ENCODE measurements at places on chromosomes 3 and 15.

DNA sequence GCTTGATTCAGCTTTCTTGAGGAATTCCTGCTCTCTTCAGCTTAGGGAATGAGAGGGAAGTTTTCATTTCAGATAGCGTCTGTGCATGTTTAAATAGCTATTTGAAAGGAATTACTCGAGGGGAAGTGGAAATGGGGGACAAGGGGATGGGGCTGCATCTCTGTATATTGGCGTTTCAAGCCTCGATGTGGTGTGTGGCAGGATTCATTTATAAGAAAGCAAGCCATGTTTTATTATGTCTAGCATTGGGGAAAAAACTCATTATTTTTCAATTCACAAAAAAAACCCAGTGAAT, 1.0 kb downstream of the ATP2C1 start:
- no peak for DNase-seq

GRCh38 chr15:71329041-71329440, 213.8 kb downstream of the THSD4 start:
- DNase-seq: peak; percentile 75

DNA sequence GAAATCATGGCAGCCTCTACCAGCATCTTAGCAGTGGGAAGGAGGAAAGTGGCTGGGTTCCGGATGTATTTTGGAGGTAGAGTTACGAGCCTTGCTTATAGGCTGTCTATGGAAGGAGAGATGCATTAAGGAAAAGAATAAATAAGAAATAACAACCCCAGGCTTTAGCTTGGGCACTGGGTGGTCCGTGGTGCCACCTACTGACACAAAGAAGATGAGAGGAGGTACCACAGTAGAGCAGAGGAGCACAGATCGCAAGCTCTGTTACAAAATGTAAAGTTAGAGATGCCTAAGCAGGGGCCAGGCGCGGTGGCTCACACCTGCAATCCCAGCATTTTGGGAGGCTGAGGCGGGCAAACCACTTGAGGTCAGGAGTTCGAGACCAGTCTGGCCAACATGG, 74.8 kb downstream of the TMEM39A start:
- peak; percentile 23 for DNase-seq

GRCh38 chr3:159232966-159233365, 431.1 kb downstream of the MFSD1 start:
- DNase-seq: no peak

DNA sequence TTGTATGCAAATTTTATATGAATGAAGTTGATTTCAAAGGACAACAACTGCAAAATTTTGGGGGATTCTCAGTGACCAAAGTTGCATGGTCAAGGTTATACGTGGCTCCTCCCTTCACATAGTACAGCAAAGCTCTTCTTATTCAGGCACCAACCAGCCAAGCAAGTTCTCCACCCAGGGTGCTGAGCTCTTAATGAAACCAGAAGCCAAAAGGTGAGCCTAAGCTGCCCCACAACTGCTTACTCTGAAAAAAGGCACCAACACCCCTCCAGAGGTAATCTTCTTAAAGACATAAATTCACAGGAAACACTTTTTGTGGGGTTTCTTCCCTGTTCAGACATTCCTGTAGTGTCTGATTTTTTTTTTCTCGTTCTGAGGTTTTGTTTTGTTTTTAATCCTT, 106.1 kb upstream of the GMNC start:
- DNase-seq: no peak

DNA sequence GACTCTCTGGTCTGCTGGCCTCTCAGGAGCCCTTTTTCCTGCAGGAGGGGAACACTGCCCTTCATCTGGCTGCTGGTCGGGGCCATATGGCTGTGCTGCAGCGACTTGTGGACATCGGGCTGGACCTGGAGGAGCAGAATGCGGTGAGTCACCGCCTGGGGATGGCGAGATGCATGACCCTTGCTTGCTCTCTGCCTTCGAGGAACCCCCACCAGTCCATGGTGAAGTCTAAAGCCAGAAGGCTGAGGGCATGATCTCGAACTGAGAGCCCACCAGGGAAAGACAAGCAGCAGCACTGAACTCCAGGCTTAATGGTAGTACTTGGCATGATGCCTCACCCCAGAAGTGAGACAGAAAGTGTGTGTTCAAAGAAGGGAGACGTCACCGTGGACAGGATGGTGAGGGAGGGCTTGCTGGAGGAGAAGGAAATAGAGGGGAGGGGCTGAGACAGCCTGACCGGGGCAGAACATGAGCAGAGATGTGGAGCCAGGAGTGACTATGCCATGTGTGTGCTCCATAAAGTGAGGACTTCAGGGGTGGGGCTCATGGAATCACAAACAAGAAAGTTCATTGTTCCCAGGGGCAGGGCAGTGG, 19.2 kb downstream of the ANKDD1A start:
- DNase-seq: peak; percentile 76

DNA sequence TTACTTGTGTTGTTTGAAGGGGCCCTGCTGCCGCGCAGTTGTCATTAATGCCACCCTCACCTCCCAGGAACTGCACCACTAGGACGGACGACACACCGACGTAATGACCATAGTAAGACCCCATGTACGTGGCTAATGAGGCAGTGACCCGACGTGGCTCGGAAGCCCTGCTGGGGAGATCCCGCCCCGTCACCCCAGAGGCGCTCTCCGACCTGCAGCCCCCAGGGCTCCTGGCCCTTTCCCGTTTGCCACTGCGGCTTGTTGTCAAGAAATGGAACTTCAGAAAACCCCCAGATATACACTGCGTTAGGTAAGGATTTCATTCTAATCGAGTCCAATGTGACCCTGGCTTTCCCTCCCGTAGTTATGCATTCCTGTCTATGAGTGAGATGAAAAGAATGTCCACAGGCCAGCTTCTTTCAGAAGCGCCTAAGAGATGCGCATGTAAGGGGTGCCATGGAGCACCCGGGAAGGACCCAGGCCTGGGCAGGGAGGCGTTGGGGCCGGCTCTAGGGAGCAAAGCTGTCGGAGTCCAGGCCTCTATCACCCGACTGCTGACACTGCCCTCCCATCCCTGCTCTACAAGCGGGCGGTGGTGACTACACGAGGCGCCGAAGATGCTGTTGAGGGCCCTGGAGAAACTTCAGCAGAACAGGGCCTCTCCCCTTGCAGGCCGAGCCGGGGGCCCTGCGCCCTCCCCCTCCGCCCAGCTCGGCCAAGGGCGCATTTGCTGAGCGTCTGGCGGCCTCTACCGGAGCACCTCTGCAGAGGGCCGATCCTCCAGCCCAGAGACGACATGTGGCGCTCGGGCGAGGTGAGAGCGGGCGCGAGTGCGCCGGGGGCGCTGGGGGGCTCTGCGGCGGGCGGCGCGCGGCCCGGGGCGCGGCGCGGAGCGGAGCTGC, at the start of gene GABRA5:
Gene GABRA5 (plus strand): TSS at position 765 of the 902 bp plus-strand sequence. CDS start 2,187 bp downstream, outside the sequence.
- peak; percentile 14 for DNase-seq

GRCh38 chr3:129673012-129673411, 66.5 kb upstream of the PLXND1 start:
- DNase-seq: no peak

- DNase-seq: no peak
These were observed 75.9 kb downstream of the ZBTB20 start for GRCh38 chr3:115071166-115071565.

- peak; percentile 34 for DNase-seq
These were observed 968 bp upstream of the TMEM266 start for GRCh38 chr15:76058714-76059319.

Measured in lung microvascular endothelial cell (primary cell).